ENCODE measurements at places on chromosomes 4 and X.

- H3K36me3 ChIP-seq = no peaks in the 10 kb centered on the region
- no peak overlapping the region for H3K4me3 ChIP-seq
- no peak for DNase-seq
- H3K27me3 ChIP-seq = no peaks in the 10 kb centered on the region
- no peak overlapping the region for H3K27ac ChIP-seq
Observed at GRCh38 chrX:52608961-52609360, 45.7 kb downstream of the SSX7 start.

DNA sequence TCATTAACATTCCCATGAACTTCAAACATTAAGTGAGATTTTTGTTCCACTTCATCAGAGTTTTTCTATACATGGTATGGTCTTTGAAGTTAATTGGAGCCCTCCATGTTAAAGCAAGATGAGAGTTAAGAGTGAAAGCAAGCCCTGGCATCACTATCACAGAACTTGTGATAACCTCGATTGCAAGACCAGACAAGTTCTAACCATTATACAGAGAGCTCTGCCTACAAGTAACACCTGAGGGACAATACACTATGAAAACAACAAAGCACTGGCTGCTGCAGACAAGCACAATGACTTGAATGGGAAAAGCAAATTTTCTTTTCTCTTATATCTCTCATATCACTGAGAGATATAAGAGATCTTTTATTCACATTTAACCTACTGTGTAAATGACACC is 126.6 kb upstream of the GYPA start:
- H3K27me3 ChIP-seq = no peaks in the 10 kb centered on the region
- no peak overlapping the region for H3K4me3 ChIP-seq
- DNase-seq = no peak
- H3K27ac ChIP-seq = no peak overlapping the region

- no peak overlapping the region for H3K27ac ChIP-seq
- no peaks in the 10 kb centered on the region for H3K36me3 ChIP-seq
- H3K4me1 ChIP-seq = peaks cover 6% of the 10 kb centered on the region
- peaks cover 26% of the 10 kb centered on the region for H3K27me3 ChIP-seq
Observed at GRCh38 chrX:152895724-152896420, 2.0 kb upstream of the ZNF185 start.

GRCh38 chrX:5341902-5342301 is 886.8 kb downstream of the NLGN4X start:
- H3K4me1 ChIP-seq = no peaks in the 10 kb centered on the region
- no peaks in the 10 kb centered on the region for H3K27me3 ChIP-seq
- H3K4me3 ChIP-seq = no peak overlapping the region
- no peak for DNase-seq

DNA sequence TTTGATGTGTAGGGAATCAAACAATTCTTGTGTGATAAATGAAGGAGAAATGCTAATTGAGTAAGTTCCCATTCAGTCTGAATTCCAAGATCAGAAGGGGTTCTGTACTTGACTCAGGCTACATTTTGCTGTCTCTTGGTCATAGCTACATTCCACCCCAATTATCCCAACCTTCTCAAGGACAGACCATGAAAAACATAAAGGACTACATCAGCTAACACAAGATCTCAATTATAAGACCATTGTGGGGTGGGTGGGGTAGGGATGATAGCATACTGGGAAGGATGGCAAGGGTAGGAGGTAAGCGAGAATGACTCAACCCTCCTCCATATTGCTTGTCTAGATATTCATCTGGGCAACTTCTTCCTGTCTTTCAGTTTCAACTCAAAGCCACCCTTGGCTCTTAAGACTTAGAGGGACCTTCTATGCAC is 87.4 kb upstream of the ETNPPL start:
- no peak overlapping the region for H3K27ac ChIP-seq
- no peak for DNase-seq
- no peaks in the 10 kb centered on the region for H3K36me3 ChIP-seq

GRCh38 chrX:41066969-41067368 is 18.3 kb upstream of the USP9X start:
- H3K27me3 ChIP-seq = no peaks in the 10 kb centered on the region
- H3K36me3 ChIP-seq = no peaks in the 10 kb centered on the region
- no peaks in the 10 kb centered on the region for H3K4me1 ChIP-seq
- no peak overlapping the region for H3K27ac ChIP-seq
- no peak overlapping the region for H3K4me3 ChIP-seq
- DNase-seq = no peak

- DNase-seq = peak; percentile 82
- peak within 1 kb of the TSS; percentile 72 for H3K27ac ChIP-seq
- peaks cover 4% of the 10 kb centered on the region for H3K27me3 ChIP-seq
- H3K36me3 ChIP-seq = no peaks in the 10 kb centered on the region
Observed at GRCh38 chr4:74444891-74445642, at the start of gene AREG. Gene AREG, plus strand, starts transcription at chr4:74445136. Its CDS starts 210 bp downstream, at chr4:74445346.

GRCh38 chr4:125719987-125720386 is 405.2 kb downstream of the FAT4 start:
- no peaks in the 10 kb centered on the region for H3K4me1 ChIP-seq
- H3K27me3 ChIP-seq = no peaks in the 10 kb centered on the region
- DNase-seq = no peak

- H3K27me3 ChIP-seq = no peaks in the 10 kb centered on the region
- H3K4me3 ChIP-seq = no peak overlapping the region
- peaks cover 49% of the 10 kb centered on the region for H3K4me1 ChIP-seq
- H3K36me3 ChIP-seq = no peaks in the 10 kb centered on the region
Observed at GRCh38 chr4:10179957-10180602, 63.5 kb upstream of the WDR1 start.

DNA sequence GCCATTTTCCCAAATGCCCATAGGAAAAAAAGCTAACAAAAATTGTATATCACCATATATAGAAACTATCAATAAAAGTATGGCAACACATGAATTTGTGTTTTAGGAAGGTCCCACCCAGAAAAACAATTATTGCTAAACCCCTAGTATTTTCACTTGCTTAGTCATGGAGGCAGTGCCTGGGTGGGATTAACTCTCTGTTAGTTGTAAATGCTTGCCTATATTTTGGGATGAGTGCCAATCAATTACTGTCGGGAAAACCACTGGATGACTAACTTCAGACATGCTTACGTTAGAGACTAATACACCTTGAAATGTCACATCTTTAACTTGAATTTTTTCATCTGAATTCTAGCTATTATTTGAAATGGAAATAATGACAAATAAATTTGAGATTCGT is 33.9 kb downstream of the TMPRSS11A start:
- no peak for DNase-seq
- H3K4me3 ChIP-seq = no peak overlapping the region
- H3K27me3 ChIP-seq = no peaks in the 10 kb centered on the region
- no peaks in the 10 kb centered on the region for H3K36me3 ChIP-seq
- H3K27ac ChIP-seq = no peak overlapping the region
- no peaks in the 10 kb centered on the region for H3K4me1 ChIP-seq

DNA sequence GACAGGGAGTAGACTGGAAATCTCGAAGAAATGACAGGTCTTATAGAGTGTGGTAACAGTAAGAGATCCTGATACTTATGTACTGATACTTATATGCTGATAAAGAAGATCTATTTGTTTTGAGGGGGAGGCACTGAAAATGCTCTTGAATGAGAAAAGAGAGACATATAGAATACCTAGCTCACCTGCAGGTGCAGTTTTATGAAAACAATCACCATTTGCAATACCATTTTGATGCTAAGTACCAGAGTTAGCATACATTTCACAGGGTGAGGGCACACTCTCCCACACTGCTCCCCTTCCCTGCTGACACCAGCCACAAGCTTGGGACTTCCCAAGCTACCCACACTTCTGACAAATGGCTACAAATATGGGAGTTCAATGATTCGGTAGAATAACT is 1490.1 kb upstream of the IGFBP7 start:
- no peaks in the 10 kb centered on the region for H3K4me1 ChIP-seq
- DNase-seq = no peak
- H3K27ac ChIP-seq = no peak overlapping the region
- no peaks in the 10 kb centered on the region for H3K36me3 ChIP-seq
- H3K27me3 ChIP-seq = no peaks in the 10 kb centered on the region
- H3K4me3 ChIP-seq = no peak overlapping the region

- no peak overlapping the region for H3K27ac ChIP-seq
- H3K27me3 ChIP-seq = no peaks in the 10 kb centered on the region
- no peak overlapping the region for H3K4me3 ChIP-seq
- no peaks in the 10 kb centered on the region for H3K4me1 ChIP-seq
- no peak for DNase-seq
Observed at GRCh38 chr4:42341518-42342026, 55.7 kb upstream of the SHISA3 start.

GRCh38 chr4:9800848-9801247 is 19.4 kb downstream of the DRD5 start:
- no peaks in the 10 kb centered on the region for H3K4me1 ChIP-seq
- H3K27ac ChIP-seq = no peak overlapping the region
- H3K4me3 ChIP-seq = no peak overlapping the region
- no peaks in the 10 kb centered on the region for H3K27me3 ChIP-seq
- H3K36me3 ChIP-seq = peaks cover 3% of the 10 kb centered on the region

- H3K27me3 ChIP-seq = no peaks in the 10 kb centered on the region
- no peak overlapping the region for H3K4me3 ChIP-seq
- no peak overlapping the region for H3K27ac ChIP-seq
- no peaks in the 10 kb centered on the region for H3K36me3 ChIP-seq
- H3K4me1 ChIP-seq = no peaks in the 10 kb centered on the region
- DNase-seq = no peak
Observed at GRCh38 chr4:95141361-95141760, 383.6 kb downstream of the BMPR1B start.

DNA sequence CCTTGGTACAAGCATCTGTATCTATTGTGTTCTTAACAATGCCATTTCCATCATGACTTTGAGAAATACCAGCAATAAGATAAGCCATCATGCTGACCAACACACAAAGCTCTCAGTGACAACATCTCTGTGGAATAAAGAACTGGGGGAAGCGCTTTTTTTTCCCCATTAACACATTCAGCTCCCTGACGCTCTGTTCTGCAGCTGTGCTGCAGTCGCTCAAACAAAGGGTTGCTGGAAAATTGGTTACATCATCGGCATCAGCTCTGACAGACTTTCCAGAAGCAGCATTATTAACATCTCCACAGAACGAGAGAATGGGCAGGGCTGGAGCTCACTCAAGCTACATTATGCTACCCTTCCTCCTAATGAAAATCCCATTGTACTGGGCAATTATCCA is 39.9 kb downstream of the DCX start:
- DNase-seq = no peak
- no peak overlapping the region for H3K27ac ChIP-seq
- no peaks in the 10 kb centered on the region for H3K4me1 ChIP-seq
- H3K36me3 ChIP-seq = no peaks in the 10 kb centered on the region

- no peak overlapping the region for H3K27ac ChIP-seq
- H3K27me3 ChIP-seq = no peaks in the 10 kb centered on the region
- H3K36me3 ChIP-seq = no peaks in the 10 kb centered on the region
- no peaks in the 10 kb centered on the region for H3K4me1 ChIP-seq
- H3K4me3 ChIP-seq = no peak overlapping the region
Observed at GRCh38 chrX:42628471-42628870, 149.5 kb downstream of the PPP1R2C start.
